ENCODE measurements at places on chromosomes 7 and 10.

DNA sequence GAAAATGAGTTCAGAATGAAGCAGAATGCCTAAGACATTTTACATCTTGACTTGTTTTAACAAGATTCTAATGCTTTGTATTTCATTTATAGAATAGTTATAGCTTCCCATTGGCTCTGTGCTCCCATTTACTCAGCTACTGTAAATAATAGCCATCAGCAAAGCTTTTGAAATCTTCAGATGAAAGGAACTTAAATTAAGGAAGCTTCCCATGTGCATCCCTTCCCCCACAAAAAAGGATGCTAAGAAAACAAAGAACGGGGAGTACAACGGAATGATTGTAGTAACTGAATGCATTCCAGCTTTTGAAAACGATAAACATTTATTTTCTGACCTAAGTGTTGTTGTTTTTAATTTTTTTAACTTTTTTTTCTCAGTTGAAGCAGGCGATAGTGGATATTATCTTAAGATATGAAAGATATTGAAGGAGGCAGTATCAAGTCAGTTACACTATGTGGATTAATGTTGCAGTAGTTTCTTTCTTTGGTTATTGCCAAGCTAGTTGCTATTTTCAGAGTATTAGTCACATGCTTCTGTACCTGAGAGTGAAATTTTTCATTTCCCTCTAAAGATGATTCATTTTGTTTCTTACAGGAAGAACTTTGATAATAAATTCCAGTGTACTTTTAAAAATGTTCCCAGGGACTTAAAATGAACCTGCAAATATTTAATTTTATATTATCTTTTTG lies 129.2 kb downstream of the KCND2 start:
- no peak for DNase-seq

DNA sequence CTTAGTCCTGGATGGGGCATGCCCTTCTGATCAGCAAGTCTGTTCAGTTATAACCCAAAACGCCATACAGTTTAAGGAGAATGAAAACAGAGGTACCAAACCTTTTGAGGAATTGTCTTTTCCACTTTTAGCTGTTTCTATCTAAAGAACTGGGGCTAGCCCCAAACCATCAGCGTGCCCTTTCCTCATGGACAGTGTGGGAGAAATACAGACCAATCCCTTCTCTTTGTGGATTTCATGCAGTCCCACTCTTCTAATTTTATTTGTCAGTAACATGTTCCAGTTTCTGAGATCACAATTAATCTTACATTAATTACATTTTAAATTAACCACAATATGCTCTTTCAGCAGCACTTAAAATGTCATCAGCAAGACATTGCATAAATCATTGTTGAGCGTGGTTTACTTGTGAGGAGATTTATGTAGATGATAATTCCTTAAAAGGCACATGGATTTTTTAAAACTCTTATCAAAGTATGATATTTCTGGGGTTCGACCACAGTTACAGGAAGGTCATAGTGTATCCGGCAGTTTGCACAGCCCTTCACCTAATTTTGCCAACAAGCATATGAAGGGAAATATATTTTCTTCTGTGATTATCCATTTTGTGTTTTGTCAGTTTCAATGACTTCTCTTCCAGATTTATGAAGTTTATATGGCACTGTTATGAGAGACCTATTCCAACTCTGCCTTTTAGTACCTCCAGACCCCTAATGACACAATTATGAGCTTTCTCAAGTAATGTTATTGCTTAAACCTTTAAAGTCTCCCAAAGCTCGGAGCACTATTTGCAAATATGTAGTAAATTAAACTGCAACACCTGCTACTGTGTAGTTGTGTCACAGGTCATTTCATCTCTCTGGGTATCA lies 868.4 kb upstream of the C7orf33 start:
- DNase-seq = no peak

- DNase-seq = peak; percentile 79
Measured at GRCh38 chr10:103852856-103853255, 2.5 kb downstream of the SH3PXD2A start.

- no peak for DNase-seq
Measured at GRCh38 chr7:24936121-24936824, 43.7 kb downstream of the OSBPL3 start.

DNA sequence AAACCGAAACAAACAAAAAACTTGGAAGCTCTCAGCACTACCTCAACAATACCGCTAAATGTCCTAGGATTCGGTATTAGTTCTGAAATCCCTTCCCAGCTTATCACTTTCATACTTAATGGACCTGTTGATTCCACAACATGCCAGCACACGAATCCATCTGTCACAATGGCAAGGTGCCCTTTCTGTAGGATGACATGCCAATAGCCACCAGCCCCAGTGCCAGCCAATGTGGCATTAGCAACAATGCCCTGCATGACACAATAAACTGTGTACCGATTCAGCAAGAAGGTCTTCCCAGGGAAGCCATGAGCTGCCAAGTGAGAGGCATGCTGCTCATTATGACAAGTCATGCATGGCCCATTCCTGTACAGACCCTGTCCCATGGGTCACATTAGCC lies 35.6 kb upstream of the CHCHD3 start:
- DNase-seq = no peak

GRCh38 chr7:140596519-140597427 lies 43.8 kb downstream of the DENND2A start:
- no peak for DNase-seq

- DNase-seq = no peak
Measured at GRCh38 chr10:12716042-12716441, 285.5 kb downstream of the CCDC3 start.

DNA sequence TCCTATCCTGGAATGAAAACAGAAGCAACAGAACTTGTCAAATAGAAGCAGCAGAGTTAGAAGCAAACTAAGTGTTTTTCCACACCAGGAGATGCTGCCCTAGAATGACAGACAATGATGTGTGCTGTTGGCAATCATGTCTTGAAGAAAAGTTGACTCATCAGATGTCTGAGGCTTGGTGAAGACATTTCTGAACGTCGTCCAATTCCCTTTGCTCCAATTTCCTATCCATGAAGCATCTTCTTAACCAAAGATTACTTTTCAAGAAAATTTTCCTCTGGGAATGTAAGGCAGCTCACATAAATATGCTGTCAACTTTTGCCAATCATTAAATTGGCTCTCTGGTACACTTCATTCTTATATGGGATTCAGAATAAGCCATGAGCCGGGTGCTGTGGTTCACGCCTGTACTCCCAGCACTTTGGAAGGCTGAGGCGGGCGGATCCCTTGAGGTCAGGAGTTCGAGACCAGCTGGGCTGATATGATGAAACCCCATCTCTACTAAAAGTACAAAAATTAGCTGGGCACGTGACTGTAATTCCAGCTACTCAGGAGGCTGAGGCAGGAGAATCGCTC lies 34.6 kb downstream of the MALSU1 start:
- peak; percentile 42 for DNase-seq

GRCh38 chr10:33386926-33387325 lies 52.5 kb upstream of the NRP1 start:
- peak; percentile 66 for DNase-seq

- peak; percentile 92 for DNase-seq
Measured at GRCh38 chr7:80312139-80312661, 177.6 kb downstream of the GNAI1 start.

DNA sequence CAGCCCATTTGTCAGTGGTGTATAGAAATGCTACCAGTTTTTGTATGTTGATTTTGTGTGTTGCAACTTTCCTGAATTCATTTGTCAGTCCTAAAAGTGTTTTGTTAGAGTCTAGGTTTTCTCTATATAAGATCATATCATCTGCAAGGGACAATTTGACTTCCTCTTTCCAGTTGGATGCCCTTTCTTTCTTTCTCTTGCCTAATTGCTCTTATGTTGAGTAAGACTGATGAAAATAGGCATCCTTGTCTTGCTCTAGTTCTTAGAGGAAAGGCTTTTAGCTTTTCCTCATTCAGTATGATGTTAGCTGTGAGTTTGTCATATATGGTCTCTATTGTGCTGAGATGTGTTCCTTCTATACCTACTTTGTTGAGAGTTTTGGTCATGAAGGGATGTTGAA lies 161.7 kb upstream of the TPK1 start:
- DNase-seq = no peak

DNA sequence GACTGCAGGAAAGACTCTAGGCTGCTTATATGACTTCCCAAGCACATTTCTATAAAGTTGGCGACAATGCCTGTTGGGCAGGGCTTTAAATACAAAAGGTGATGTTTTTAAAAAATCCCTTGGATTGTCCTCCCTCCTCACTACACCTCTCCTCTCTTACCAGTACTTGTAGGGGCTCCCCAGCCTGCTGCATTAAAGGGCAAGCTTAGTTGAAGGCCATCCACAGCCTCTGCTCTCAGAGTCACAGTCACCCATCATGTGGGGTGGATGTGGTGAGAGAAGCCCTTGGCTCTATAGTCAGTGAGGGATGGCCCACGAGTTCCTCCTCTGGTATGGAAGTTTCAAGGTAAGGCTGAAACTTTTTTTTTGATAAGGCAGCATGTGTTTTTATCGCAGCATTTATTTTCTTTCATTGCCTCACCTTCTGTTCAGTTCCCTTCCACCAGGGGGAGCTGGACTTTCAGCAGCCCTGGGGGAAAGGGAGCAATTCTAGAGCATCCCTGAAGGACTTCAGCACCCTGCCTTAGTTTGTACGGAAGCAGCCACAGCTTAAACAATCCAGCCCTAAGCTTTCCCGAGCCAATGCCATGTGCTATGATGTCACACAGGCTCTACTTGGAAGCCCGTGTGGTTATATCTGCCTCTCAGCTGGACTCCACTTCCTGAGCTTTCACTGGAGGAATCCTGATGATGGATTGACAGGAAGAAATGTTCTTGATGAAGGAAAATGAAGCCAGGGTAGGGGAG lies 131.9 kb downstream of the CALCR start:
- no peak for DNase-seq

All from lung (tissue), 17 donors.